ENCODE measurements at places on chromosomes 11 and 22.

- no peak for DNase-seq
Measured at GRCh38 chr11:112421879-112422278, 161.2 kb upstream of the PLET1 start.

DNA sequence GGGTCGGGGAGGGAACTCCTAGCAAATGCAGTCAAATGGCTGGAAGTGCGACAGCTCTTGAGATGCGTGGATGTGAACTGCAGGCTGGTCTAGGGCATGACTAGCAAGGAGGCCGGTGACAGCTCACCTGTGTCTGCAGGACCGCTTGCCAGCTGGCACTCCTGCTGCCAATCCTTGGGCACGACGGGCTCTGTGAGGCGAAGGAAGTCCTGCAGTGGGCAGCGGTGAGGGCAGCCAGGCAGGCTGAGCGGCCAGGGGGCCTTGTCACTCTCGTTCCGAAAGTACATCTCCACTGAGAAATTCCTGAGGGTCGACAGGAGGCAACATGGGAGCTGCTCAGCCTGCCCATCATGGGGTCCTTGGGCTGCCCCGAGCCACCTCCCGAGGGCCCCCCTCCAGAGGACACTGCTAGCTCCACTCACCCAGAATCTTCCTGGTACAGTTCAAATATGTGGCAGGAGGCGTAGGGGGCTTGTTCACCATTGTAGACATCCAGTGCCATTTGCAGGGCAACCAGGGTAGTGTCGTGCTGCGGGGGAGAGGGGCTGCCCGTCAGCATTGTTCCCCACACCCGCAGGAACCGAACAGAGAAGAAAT, 5.9 kb downstream of the ACP2 start:
- DNase-seq, result no peak

GRCh38 chr11:68916439-68916838, 12.7 kb downstream of the IGHMBP2 start:
- no peak for DNase-seq

DNA sequence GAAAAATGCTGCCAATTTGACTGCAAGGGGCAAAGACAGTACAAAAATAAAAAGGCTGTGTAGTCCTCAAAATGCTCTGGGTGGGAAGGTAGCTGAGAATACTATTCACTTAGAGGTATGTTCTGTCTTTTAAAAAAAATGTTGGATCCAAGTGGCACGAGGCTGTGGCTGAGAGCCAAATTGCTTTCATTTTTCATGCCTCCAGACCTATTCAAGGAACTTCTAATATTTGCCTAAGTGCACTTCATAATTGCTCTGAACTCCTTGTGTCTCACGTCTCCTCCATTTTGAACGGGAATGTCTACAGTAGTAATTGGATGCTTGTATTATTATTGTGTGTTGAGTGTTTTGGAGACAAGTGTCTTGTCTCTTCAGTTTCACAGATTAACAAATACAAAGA, 19.1 kb upstream of the SLC22A25 start:
- DNase-seq, result no peak

DNA sequence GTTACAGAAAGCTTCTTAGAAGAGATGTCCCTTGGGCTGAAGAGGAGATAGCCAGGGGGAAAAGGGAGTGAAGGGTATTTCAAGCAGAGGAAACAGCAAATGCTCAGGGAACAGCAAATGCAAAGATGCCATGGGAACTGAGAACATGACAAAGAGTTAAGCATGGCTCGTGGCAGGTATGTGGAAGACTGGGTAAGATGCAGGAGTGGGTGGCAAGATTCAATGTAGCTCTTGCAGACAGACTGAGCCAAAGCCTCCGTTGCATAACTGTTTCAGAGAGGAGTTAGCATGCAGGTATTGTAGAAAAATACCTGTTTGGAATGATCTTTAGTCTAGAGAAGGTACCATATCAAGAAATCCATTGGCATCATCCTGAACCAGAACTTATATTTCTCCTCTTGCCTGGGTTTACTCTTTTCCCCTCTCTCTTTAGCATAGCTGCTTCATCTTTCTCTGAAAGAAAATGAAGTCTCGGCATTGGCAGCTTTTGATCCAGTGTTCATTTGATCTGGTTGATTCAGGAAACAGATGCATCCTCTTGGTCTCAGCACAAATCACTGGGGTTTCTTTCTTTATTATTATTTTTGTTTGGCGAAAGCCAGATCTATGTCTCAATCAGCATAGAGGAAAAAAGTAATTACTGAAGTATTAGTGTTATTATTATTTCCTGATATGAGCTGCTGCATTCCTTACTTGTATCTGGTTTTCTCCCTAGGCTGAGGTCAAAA, 41.7 kb upstream of the NUP160 start:
- no peak for DNase-seq

DNA sequence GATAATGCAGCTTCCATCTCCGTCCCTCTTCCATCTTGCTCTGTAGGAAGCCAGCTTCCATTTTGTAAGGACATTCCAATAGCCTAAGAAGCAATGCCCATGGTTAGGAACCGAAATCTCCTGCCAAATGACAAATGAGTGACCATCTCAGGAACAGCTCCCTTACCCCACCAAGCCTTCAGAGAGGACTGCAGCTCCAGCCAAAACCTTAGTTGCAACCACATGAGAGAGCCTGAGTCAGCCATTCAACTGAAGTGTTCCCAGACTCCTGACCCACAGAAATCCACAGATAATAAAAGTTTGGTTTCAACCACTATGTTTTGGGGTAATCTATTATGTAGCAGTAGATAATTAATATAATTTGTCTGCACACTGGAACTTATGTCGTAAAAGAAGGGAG, 51.7 kb upstream of the LDLRAD3 start:
- DNase-seq, result no peak

DNA sequence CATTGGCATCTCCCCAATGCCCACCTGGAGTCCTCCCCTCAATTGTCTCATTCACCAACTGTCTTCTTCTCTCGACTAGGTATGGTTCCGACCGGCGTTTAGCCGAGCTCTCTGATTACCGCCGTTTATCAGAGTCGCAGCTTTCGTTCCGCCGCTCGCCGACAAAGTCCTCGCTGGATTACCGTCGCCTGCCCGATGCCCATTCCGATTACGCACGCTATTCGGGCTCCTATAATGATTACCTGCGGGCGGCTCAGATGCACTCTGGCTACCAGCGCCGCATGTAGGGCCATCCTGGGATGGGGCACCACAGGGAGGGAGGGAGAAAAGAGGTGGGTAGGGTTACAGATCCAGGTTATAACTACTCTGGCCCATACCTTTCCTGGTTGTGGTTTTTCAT, 10.0 kb downstream of the RBM14 start:
- DNase-seq, result no peak

DNA sequence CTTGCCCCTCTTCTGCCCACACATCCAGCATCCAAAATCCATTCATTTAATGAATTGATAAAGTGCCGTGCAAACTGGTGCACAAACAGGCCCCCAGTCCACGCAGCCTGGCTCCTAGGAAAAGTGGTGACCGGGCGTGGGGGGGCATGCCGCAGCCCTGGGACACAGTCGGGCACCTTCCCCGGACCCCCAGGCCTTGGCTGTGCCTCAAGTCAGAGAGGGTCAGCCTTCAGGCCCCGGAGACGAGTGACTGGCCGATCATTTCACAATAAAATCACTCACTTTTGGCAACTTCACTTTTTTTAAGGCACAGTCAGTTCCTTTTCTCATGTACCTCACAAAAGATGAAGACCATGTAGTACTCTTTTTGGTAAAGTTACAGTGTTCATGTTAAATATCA, 8.0 kb downstream of the CDPF1 start:
- DNase-seq, result no peak

GRCh38 chr11:6876914-6877313, 489 bp downstream of the OR10A4 start:
- DNase-seq, result no peak

DNA sequence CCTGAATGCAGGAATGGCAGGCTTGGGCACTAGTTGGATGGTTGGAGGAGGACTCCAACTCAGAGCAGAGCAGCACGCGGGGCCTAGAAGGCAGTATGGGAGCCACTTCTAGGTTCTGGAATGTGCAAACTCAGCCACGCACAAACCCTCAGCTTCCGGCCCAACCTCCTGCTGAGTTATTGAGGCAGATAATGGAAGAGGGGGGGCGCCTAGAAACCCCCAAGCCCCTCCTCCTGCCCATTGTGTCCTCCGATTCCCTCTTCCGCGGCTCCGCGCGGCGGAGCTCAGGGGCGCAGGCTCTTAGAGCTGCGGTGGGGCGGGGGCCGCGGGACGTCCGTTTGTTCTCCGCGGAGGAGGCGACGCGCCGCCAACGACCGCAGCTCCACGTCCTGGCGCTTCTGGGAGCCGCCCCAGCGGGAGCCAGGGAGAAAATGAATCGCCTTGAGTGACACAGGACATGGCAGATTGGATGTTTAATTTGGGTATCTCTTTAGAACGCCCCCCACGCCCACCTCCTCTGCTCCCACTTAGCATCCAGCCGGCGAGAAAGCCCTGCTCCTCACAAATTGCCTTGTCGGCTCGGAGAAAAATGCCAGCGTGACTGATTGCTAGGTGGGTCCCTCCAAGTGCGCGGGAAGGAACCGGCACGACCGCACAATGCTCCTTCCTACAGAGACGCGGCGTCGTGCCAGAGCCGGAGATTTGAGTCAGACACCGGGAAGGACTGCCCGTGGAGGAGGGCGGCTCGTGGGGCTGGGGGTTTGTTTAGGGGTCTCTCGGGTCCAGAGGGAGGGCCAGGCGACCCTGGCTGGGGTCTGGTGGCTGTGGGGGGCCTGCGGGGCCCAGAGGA, 144.6 kb downstream of the NECTIN1 start:
- no peak for DNase-seq

- no peak for DNase-seq
Measured at GRCh38 chr11:22808571-22809197, 20.9 kb downstream of the SVIP start.

DNA sequence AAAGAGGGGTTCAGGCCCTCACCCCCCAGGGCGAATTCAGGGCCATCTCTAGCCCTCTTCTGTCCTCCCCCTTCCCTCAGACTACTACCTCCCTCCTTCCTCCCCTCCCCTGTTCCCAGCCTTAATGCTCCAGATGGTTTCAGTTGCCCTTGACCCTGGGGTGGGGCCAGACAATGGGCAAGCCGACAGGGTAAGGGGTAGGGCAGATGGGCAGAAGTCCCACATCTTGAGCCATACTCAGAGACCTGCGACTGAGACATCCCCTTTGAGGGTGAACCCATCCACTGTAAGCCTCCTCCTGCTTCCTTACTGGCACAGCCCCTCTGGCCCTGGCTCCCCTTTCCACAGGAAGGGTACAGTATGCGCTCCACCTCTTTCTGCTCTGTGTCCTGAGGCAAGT, 1.9 kb downstream of the RHBDD3 start:
- DNase-seq, result no peak

GRCh38 chr11:30281476-30282288, 41.2 kb upstream of the ARL14EP start:
- DNase-seq, result no peak

DNA sequence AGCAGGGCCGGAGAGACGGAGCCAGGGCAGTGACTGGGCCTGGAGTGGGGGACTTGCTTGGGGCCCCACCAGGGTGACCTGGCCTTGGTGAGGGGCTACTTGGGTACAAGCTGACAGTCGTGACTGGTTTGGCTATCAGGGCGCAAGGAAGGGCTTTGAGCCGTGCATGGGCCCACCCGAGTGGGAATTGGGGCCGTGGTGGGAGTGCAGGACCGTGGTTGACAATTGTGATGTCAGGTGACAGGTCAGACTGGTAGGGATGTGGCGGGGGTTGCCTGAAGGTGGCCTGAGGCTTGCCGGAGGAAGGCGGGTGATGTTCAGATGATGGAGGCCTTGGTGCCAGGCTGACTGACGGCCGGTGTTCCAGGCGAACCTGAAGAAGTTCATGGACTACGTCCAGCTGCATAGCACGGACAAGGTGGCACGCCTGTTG, 5.6 kb downstream of the SHANK3 start:
- no peak for DNase-seq

DNA sequence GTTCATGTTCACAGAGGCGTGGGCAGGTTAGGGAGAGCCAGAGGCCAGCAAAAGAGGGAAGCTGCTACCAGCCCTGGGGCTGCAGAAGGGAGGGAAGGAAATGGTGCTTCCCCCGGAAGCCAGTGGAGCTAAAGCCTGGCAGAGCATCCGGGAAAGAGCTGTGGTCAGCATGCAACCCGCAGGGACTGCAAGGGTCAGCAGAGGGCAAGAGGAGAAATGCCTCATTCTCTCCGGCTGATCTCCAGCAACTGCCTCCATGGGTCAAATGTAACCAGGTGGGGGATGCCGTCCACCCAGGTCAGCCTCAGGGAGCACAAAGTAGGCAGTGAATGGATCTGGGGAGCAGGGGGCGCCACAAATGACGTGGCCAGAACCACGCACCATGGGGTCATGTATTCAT, 36.9 kb upstream of the PRR5 start:
- no peak for DNase-seq

DNA sequence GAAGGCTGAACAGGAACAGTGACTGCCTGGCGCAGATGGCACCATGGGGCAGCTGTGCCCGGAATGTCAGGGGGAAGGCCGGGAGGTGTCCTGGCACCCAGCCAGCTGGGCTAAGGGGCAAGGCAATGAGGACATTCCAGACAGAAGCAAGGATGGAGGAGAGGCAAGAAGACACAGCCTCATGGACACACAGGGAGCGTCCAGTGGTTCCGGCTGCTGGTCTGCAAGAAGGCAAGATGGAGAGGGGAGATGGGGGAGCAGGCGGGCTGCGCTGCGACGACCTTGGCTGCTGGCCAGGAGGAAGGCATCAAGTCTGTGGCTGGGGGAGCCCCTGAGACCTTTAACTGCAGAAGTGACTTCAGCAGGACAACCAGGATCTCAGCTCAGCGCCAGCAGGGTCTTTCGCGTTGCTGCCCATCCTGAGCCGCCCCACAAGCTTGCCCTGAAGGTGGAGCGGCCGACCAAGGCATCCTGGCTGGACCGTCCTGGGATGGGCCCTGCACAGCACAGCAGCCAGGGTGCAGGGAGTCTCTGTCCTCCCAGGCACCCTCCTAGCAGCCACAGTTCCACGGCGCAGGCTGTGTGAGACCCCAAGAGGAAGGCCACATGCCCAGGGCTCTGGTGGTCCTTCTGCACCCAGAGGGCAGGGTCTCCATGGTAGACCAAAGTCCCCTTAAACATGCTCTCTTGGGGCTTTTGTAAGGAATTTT, 531.7 kb downstream of the BRD1 start:
- no peak for DNase-seq

DNA sequence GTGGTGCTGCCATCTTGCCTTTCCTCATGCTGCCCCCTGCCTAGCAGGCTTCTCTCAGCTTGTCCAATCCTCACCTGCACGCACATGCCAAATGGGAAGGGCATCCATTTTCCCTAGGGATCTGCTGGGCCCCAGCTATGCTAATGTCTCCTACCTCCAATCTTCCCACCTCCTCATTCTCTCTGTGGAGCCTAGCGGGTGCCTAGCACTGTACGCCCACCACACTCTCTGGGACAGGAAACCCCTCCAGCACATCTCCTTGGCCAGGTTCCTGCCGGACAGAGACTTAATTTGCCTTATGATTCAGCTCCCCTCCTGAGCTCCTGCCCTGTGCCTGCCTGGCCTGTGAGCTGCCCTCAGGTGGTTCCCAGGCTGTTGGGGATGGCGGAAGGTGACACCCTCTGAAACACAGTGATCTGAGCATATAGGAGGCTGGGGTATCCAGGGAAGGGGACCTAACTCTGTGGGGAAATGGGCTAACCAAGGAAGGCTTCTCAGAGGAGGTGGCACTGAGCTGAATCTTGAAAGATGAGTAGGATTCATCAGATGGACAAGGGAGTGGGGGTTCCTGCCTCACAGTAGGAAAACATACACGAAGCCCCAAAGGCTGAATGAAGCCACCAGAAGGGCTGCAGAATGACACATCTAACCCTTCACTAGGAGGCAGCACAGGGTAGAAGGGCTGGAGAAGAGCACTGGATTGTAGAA, 79.2 kb upstream of the WNT11 start:
- no peak for DNase-seq
